ENCODE measurements at places on chromosomes 6 and 20.

GRCh38 chr6:164534070-164534766, 775.2 kb downstream of the C6orf118 start:
- DNase-seq, result no peak

DNA sequence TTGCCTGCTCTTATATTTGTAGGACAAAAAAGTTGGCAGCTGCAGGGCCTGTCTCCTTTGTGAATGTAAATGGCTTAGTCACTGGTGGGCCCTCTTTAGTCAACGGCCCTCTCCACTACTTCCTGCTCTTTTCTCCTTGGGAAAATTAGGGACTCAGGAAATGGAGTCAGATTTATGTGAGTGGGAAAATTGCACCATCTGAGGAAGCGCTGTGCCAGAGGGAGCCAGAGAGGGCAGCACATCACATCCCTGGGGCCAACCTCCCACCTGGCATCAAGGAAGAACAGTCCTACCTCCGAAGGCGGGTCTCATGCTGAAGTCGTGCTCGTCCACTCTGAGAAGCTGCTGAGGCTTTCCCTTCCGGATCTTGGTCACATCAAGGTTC, 15.6 kb downstream of the GABRR2 start:
- DNase-seq, result no peak

DNA sequence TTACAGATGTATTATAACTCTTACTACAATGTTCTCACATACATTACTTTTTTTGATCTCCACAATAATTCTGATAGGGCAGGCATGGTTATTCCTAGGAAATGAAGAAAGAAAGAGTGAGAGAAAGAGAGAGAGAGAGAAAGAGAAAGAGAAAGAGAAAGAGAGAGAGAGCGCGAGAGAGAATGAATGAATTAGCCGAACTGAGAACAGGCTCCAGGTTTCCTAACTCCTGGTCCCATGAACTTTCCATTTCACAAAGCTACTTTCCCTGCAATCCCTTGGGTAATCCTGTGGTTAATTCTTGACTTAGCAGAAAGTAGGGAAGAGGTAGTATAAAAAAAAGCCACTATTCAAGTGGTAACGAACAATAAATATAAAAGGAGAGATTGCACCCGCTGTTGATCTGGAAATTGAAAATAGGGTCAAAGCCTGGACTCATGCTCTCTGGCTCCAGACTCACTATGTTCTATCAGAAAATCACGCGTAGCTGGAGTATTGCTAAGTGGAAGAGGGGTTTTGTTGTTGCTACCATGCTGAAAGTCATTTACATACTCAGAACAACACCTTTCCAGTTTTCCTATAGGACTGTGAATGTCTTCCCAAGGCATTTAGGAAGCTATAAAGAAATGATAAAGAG, 131.2 kb downstream of the CCDC170 start:
- DNase-seq, result no peak

DNA sequence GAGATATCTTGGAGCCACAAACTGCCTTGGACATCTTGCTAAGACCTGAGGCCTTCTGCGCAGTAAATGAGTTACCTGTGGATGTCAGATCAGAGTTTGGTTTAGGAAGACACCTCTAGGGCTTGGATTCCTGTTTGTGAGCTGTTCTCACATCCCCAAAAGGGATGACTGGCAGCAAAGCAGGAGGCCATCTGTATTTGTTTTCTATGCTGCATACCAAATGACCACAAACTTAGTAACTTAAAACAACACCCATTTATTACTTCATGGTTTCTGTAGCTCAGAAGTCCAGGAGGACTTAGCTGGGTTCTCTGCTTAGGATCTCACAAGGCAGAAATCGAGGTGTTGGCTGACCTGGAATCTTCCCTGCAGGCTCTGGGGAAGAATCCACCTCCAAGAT, 116.7 kb downstream of the UNC5CL start:
- no peak for DNase-seq

Data from stimulated activated CD4-positive, alpha-beta T cell treated with anti-CD3 and anti-CD28 coated beads, Interleukin-2, amount 100 ng/mL, for 48 hours (primary cell).